ENCODE measurements at places on chromosomes 7 and 10.

- DNase-seq, result no peak
Observed at GRCh38 chr10:121426307-121426706, 171.9 kb downstream of the FGFR2 start.

DNA sequence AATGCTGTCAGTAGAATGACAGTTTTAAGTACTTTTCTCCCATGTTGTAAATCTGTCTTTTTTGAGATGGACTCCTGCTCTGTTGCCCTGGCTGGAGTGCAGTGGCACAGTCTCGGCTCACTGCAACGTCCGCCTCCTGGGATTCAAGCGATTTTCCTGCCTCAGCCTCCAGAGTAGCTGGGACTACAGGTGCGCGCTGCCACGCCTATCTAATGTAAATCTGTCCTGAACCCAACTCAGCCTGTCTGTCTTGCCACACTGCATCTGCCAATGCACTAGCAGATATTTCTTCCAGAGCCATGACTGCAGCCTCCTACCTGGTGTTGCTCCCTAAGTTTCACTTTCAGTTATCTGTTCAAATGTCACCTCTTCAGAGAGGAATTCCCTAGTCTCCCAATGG, 264.1 kb downstream of the PHF14 start:
- DNase-seq, result no peak

DNA sequence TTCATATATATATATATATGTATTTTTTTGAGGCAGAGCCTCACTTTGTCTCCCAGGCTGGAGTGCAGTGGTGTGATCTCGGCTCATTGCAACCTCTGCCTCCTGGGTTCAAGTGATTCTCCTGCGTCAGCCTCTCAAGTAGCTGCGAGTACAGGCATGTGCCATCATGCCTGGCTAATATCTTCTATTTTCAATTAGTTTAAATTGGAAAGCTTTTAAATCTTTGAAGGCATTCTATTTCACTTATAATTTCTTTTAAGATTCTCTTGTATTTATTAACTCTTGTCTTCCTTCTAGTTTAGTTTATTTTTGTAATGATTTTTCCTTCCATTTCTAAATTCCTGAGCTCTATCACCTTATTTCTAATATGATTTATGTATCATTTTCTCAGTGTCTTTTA, 71.2 kb downstream of the TPST1 start:
- DNase-seq, result no peak

DNA sequence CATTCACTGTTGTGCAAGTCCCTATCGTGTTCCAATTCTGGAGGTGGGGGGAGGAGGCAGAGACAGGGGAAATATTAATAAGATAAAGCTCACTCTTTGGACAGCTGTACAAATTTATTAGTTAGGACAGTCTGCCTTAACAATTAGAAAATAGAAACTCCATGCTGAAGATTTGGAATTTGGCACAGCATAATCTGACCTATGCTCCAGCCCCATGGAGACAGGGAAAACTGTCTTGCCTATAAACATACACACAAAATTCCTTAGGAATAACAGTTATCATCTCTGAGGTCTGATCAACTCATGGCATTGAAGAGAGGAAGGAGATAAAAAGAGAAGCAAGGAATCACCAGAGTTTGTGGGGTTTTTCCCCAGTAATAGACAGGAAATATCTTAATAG, 335.4 kb upstream of the MEOX2 start:
- DNase-seq, result no peak

DNA sequence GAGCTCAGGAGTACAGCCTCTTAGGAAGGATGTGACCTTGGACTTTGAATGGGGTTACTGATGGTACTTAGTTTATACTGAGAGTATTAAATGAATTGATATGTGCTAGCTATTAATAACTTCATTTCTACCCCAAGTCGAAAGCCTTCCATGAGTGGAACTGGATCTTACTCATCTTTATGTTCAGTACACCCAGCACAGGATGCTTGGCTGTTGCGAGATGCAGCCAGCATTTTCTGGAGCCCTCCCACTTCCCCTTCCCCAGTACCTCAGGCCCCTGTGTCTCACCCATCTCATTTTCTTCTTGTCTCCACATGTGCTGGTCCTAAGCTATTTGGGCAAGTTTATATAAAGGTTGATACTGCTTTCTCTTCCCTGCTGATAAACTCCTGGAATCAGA, 7.2 kb downstream of the UPP1 start:
- DNase-seq, result no peak

DNA sequence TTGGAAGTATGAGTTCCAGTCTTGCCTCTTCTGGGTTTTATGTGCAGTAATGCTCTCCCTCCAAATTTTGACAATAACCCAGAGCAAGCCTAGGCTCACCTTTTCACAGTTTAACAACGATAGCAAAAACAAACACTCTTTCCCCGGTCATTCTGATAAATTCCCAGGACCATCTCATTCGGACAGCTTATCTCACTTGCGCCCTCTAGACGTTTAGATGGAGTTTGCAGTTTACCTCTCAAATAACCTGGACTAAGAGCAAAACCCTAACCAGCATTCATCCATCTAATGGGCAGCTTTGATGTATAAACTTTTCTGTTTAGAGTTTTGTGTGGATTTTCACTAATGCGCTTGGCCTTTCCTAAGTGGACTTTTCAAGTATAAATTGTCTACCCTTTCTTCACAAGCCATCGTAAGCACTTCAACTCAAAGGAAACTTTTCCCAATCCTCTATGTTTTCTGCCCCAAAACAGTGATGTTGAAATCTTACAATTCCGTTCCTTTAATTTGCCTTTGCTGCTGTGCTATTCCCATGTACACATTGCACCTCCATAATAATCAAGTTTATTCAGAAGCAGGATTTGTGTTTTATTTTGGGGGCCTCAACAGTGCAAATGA, 114.9 kb downstream of the HDAC9 start:
- DNase-seq, result no peak

- no peak for DNase-seq
Observed at GRCh38 chr10:34374356-34375045, 440.6 kb downstream of the PARD3 start.

GRCh38 chr10:44033008-44033407, 351.9 kb downstream of the CXCL12 start:
- DNase-seq, result no peak

DNA sequence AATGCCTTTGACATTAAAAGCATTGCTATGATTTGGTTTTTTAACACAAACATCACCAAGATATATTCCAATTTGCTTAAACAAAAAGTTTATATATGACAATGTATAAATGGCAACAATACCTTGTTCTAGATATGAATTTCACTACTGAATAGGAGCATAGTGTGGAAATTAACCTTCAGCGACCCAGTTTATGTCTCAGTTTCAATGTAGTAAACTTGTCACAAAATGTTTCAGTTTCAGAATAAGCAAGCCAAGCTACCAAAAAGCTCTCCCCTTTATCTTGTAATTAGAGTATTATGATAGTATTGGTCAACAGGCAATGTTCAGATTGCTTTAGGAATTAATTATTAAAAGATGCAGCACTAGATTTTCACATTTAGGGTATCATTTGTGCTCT, 99.6 kb upstream of the PCDH15 start:
- DNase-seq, result no peak

GRCh38 chr10:27319752-27320431, 79.3 kb upstream of the ACBD5 start:
- no peak for DNase-seq

DNA sequence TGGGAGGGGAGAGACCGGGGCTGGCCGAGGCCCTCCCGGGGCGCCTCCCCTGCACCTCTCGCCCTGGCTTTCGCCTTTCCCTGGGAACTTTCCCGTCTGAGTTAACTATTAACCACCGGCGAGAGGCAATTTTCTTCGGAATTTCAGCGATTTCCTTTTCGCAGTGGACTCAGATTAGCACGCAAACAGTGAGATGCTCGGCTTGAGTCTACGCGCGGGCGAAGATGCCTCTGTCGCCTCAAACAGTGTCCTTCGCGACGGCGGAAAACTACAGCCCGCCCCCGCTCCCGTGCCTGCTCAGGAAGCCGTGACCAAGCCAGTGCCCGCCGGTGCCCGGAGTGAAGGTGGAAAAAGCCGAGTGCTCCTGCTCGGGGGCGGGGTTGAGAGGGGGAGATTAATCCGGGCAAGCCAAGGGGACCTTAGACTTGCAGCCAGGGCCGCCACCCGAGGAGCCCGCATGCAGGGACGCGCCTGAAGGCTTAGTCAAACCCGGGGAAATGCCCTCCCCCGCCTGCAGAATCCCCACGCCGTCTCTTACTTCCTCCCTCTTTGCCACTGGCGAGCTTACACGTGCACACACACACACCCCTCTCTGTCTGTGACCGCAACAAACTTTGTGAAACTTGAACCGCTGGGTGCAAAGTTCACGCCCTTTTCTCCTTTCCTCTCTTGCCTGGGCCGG, 14.5 kb upstream of the PAX2 start:
- DNase-seq, result no peak

DNA sequence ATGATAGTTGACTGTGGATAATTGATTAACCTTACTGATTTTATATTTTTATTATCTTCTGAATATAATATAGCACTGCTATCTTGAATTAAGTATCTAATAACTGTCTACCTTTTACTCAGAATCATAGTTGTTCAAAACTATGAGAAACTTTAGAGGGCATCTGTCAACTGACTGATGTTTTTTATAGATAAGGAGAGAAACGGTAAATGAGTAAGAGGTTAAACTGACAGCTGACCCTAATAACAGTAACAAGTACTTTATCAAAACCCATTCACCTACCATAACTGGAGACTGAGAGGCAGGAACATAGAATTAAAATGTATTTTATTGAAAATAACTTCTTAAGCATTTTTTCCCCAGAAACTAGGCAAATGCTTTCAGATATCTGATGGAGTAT, 62.2 kb downstream of the CYP51A1 start:
- DNase-seq, result no peak

DNA sequence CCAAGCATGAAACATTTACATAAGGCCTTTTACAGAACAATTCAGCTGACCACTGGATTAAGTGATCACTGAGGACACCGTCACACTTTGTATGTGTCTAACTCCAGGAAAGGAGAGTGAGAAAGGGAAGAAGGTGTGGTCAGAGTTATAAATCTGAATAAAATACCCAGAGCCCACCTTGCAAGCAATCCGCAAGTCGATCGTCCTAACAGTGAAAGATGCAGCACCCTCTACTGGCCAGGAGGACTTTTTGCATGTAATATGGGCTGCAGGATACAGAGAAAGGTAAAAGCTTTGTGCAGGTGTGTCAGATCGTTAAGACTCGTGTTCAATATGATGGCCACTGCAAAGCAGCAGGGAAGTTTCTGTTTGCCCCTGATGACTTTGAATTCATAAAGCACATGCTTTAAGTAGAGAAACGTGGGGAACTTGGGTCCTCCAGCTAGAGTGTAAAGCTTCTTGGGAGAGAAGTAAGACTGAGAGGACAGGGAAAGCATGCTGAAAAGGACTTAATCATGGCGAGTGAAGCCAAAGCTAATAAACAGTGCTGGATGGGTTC, 68.5 kb upstream of the BMPER start:
- no peak for DNase-seq

DNA sequence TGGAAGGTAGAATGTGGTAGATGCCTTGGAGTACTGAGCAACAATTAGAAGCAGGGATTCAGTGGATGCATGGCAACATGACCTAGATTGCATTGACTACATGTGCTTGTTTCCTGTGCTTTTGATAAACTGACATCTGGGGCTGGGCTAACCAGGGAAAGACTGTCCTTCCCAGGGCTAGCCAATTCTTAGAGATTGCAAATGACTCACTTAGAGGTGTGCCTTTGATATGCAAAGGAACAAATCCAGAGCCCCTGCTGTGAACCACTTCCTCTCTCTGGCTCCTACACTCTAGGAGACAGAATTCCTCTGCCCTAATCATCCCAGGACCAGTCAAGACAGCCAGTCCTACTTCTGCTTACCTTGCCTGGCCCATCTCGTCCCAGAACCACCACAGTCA, 651.5 kb downstream of the LRMDA start:
- DNase-seq, result no peak

GRCh38 chr10:132376394-132376851, 20.6 kb upstream of the PWWP2B start:
- DNase-seq, result no peak

DNA sequence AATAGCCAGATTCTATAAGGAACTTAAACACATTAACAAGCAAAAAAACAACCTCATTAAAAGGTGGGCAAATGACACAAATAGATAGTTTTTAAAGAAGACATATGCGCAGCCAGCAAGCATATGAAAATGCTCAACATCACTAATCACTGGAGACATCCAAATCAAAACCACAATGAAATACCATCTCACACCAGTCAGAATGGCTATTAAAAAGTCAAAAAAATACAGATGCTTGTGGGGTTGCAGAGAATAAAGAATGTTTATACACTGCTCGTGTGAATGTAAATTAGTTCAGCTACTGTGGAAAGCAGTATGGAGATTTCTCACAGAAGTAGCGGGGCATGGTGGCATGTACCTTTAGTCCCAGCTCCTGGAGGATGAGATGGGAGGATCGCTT, 164.0 kb downstream of the CHRM2 start:
- no peak for DNase-seq

DNA sequence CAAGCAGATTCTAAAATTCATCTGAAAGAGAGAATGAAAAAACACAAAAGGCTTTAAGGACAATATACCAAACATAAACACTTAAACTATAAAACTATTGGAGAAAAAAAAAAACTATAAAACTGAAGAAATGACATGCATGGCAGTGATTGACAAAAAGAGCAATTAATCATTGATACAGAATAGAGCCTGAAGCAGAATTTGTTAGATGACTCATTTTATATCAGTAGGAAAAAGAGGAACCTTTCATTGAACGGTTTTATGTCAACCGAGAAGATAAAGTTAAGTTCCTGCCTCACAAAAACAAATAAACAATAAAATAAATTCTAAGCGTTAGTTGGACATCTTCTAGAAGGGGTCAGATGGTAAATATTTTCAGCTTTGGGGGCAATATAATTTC, 23.3 kb downstream of the NPY start:
- no peak for DNase-seq

GRCh38 chr7:45979275-45980180, 58.5 kb upstream of the IGFBP3 start:
- no peak for DNase-seq

- no peak for DNase-seq
Observed at GRCh38 chr10:3167611-3168330, 4.8 kb downstream of the PITRM1 start.

- DNase-seq, result no peak
Observed at GRCh38 chr7:117323305-117323850, 520 bp upstream of the WNT2 start.

GRCh38 chr10:52756966-52757365, 15.6 kb downstream of the MBL2 start:
- no peak for DNase-seq

DNA sequence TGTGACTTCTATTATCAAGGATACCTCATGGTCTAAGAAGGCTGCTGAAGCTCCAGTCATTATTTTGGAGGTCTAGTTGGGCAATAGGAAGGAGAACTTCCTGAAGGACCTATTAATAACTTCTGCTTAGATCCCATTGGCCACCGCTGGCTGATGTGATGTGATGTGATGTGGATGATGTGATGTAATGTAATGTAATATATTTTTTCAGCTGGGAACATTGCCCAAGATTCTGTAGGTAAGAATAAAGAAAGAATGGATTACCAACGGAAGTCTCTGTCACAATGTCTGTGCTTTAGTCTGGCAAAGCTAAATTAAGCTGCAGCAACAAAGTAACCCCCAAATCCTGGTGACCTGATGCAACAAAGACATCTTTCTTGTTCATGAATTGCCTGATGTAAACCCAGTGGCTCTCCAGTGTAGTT, 233.7 kb downstream of the PTEN start:
- no peak for DNase-seq
